NCI-H1417 treated with DMSO at 0.1 percent for 48 hours (cell line): ENCODE measurements at places on chromosomes 7 and 10.

DNA sequence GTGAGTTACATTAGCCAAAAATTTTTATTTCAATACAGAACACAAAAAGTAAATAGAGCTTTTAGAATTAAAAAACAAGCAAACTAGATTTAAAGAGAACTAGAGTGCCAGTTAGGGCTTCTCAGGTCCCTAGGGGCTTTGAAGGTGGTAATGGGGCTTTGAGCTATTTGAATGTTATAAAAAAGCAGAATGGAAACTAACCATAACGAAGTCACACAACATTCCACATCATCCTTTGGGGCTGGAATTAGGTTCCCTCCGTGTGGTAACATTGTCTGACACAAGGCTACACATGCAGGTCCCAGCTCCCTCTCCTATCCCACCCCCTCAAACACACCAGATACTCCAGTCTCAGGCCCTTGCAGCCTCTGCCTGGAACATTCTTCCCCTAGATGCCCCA, 15.3 kb downstream of the JAZF1 start:
- no peak for DNase-seq

- no peak for DNase-seq
Measured at GRCh38 chr10:32210306-32211045, 136.5 kb downstream of the EPC1 start.

GRCh38 chr10:5268743-5269142, 72.1 kb downstream of the AKR1C4 start:
- DNase-seq = no peak

GRCh38 chr10:2980791-2981360, 86.5 kb upstream of the PFKP start:
- no peak for DNase-seq
